ENCODE measurements at places on chromosomes 5 and 9.

DNA sequence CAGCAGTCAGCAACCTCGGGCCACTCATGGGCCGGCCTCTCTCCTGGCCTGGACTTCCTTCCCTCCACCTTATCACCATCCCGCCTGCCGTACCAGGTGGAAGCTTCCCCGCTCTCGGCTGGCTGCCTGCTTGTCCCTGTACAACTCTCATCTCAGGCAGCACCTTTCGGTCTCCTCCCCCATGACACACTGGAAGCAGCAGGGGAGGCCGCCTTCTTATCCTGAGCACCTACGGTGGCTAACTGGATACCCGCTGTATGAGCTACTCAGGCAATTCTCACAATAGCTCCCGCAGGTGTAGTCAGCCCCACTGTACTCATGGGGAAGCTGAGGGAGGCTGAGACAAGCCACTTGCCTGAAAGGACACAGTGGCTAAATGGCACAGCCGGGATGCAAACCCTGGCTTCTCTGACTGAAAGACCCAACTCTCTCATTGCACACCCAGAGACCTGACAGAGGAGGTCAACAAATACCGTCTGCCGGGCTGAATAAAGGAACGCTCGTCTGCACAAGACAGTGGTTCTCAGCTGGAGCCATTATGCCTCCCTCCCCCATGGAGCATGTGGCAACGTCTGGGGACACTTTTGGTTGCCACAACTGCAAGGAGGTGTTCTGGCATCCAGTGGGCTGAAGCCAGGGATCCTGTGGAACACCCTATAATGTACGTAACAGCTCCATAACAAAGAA lies 9.6 kb downstream of the STK10 start:
- no peak for DNase-seq

- peak; percentile 94 for DNase-seq
These were observed 62.7 kb upstream of the OSMR start for GRCh38 chr5:38783011-38783561.

DNA sequence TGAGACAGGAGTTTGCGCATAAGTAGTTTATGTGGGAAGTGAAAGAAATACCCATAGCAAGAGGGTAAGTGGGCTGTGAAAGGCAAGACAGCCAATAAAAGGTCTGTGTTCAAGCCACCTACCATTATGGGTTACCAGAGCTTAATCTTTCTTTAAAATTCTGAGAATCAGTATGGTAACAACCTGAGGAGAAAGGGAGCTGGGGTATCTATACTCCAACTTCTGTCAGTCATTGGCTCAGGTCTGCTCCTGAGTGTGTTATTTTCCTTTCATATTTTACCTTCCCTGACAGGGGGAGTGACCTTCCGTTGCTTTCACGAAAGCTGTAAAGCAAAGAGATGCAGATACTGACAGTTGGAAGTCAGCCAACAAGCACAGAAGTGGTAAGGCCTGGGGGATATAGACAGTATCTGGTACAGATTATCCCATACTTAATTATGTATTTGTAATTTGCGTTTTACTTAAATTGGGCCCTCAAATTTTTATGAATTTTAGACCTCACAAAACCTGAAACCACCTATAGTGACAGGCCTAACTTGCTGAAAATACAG lies 233.4 kb downstream of the RAB3C start:
- DNase-seq, result no peak

DNA sequence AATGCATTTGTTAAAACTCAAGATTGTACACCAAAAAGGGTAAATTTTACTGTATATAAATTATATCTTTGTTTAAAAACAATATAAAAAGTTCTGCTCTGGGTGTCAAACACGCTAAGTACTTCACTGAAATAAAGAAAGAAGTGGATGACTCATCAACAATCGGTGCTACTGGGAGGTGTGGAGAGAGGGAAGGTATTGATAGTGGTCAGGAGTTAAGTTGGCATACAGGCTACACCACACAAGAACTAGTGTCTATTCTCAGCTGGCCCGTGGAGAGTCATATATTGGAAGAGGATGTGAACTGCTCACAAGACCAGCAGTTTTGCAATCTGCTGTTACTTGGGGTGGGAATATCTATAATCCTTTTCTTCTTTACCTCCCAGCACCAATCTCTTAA lies 145.7 kb upstream of the TRPC7 start:
- DNase-seq, result no peak

GRCh38 chr5:118195211-118195610 lies 793.1 kb downstream of the DTWD2 start:
- DNase-seq, result no peak

DNA sequence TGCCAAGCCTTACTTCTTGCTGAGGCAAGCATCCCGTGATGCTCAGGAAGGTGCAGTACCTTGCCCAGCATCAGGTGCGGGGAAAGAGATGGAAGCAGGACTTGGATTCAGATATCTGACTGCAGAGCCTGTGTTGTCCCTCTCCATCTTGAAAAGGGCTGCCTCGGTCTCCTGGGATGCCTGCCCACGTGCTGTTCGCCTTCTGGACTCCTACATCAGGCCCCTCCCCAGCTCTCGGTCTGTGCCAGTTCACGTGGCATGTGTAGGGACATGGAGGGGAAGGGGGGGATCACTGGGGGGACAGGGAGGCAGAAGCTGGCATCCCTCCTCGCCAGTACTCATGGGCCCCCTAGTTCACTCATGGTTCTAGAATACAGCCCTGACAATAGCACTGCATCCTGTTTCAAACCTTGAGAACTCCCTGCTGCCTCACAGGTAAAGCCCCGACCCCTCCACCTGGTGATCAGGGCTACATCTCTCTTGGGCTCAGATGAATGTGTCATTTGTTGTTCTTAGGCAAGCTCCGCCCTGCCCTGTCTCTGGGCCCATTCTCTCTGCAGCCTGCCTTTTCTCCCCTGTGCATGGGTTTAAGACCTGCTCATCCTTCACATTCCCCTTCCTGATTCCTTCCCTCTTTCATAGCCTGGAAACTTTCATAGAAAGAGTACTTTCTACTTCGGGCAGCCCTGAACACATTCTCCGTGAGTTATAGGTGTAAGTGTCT lies 38.9 kb upstream of the SLC25A51 start:
- no peak for DNase-seq

DNA sequence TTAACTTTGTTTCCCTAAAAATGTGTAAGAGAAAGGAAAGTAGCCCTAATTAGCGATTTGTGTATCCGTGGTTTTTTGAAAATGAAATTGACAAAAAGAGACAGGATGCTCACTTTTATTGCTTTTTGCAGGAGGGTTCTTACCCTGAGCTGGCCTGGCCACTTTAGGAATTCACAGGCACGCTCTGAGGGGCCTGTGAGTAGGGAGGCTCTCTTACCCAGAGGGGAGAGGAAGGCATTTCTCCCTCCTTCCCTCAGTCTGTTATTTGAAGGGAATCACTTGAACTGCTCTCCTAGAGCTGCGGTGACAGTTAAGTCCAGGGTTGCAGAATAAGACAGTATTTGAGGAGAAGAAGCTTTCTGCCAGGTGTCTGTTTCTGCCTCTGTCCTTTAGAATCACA lies 16.7 kb downstream of the PIK3R1 start:
- no peak for DNase-seq

GRCh38 chr5:61047346-61047745 lies 102.3 kb downstream of the NDUFAF2 start:
- no peak for DNase-seq

DNA sequence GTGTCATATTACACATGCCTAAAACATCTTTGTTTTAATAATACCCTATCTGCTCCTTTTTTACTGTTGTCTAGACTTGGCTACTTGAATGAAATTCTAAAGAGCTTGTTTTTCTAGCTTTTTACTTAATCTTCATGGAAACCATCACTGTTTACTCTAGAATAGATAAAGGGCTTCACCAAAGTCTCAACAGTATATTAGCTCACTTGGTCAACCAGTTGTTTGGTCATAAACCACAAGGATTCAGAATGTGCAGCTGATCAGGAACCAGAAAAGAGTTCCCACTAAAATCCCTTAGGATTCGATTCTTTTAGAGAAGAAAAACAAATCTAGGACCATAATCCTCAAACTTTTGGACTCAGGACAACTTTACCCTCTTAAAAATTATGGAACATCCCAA lies 38.0 kb downstream of the CDO1 start:
- DNase-seq, result no peak

- DNase-seq, result peak; percentile 92
These were observed 248.6 kb upstream of the KLF4 start for GRCh38 chr9:107737987-107738743.

- no peak for DNase-seq
These were observed 224.6 kb downstream of the SYK start for GRCh38 chr9:91026266-91026665.

DNA sequence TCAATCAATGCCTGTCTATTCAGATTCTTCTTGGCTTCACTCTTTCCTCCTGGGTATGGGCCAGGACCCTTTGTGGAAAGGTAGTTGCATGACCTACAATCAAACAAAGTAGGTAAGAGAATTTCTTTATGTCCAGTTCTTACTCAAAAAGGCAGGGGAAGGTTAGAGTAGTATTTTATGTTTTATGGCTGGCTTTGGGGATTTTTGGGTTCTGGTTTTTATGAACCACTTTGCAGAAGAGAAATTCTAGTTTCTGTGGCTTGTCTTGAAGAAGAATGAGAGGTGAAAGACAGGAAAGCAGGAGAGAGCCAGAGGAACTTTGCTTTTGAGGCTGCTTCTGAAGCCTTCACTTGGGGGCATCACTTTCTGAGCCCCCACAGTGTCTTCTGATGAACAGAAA lies 14.7 kb upstream of the CRHBP start:
- DNase-seq, result no peak

DNA sequence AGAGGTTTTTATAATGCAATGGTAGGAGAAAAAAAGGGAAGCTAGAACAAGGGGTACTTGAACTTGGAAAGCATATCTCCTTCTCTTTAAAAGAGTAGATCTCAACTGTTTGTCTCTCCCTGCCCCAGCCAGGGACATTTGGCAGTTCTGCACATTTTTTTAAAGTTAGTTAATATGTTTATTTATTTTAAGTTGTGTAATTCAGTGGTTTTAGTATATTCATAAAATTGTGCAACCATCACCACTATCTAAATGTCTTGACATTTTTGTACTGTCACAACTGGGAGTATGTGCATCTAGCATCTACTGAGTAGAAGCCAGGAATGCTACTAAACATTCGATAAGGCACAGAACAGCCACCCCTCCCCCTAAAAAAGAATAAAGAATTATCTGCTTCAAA lies 103.5 kb upstream of the DPYSL3 start:
- peak; percentile 18 for DNase-seq

DNA sequence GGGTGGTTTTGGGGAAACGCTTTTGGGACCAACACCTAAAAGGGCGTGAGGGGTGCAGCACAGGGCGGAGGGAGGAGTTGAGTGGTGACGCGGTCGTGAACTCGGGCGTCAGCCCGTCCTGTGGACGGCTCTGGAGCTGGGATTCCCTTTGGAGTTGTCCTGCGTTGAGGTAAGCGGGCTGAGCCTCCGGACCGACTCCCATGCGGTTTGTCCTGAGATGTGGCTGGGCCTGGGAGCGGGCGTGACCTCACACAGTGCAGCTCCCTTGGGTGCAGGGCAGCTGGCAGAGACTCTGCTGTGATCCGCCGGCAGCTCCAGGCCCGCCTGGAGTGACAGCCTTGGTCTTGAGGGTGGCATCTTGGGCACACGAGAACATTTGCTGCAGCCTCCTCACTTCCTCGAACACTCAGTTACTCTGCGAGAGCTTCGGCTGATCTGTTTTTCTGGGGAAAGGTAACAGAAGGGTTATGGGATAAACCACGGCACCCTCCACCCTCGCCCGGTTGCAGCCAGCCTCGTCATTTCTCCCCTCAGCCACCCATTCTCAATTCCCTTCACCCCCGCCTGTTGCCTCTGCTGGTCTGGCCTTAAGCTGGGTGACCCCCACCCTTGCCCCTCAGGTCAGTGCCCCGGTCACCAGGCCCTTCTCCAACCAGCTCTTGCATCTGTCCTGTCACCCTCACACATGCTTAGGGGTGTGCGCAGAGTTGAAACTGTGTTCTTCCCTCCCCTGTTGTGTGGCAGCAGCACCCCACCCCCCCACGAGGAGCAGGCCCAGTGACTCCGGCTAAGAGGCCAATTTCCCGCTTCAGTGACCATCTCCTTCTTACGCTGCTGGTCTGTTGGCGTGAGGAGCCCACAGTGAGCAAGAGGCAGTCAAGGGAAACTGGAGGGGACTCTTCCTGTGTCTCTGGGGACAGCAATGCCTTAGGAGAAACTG lies 94.2 kb upstream of the COL5A1 start:
- DNase-seq, result no peak

DNA sequence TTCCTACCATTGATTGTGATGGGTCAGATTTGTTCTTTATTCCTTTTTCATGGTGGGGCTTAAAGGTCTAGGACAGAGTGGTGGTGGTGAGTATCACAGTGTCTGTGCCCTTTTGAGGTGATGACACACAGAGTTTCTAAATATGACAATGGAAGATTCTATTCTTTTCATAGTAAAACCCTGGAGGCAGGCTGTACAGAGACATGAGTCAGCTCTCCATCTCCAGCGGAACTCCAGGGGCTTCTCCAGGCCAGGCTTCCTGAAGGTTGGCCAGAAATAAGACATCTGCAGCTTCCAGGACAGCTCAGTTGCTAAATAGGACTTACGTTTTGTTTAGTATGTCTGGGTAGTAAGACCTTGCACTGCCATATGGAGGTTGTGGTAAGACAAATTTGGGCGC lies 229.5 kb downstream of the CD180 start:
- DNase-seq, result no peak

Data from AG09319 (cell line).